ENCODE measurements at places on chromosomes 11 and 22. TPM values are rescaled to one million over a fixed set of nuclear protein-coding genes. Genes with fewer than 3 reads are reported as not detected.

FOLH1 gene
- not detected for total RNA-seq

DENND6B gene
- 12.6 TPM for total RNA-seq

TCF20 gene
- total RNA-seq: 42.2 TPM

CDKN1C gene
- total RNA-seq: 26.7 TPM

OR5B21 gene
- not detected for total RNA-seq

LMO1 gene
- not detected for total RNA-seq

ESAM gene
- 147 TPM for total RNA-seq

PRMT3 gene
- total RNA-seq: 18.6 TPM

PLEKHA7 gene
- total RNA-seq: 49.9 TPM

RIMBP3B gene
- not detected for total RNA-seq

NTM gene
- total RNA-seq: 4.1 TPM

EIF4ENIF1 gene
- 25.2 TPM for total RNA-seq

DNA sequence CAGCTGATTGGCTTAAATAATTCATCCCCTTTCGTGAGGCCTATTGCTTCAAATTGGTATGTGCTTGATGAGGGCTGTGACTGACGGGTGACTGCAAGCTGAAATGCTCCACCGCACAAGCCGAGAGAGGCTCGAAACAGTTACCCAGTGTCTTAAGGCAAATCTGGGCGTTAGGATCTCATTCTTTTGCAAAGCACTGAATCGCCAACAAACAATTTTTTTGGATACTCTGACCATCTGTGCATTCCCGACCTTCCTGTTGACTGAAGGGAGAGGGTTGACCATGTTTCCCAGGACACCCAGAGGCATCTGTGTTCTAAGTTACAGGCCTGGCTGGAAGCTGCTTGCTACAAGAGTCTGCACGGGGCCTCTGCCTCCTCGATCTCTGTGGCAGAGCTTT lies 32.1 kb downstream of the CACNG2 start:
- DNase-seq: no peak

DNA sequence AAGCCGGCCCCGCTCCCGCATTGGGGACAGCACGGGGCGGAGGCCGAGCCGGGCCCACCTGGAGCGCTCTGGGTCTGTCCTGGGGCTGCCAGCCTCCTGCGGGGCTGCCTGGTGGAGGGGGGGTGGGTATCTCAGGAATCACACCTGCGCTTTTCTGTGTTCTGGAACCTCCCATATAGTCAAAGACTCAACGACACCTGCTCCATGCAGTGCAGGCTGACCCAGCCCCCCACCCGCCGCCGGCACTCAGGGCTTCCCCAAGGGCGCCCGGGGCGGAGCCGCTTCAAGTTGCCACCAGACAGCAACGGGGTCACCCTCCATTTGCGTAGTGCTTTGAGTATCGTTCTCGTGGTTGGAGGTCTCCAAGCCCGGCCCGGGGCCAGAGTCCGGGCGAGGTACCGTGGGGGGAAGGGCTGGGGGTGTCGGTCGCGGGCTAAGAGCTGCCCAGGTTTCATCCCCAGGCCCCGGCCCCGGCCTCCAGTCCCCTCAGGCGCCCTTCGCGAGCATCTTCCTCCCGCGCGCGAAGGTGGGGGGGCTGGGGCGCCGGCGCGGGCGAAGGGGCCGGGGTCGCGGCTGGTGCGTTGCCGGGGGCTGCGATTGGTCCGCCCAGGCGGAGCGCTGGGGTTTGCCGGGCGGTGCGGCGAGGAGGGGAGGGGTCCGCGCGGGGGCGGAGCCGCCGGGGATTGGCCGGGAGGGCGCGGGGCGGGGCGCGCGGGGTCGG lies 6.6 kb downstream of the TSPAN4 start:
- DNase-seq: no peak

DNA sequence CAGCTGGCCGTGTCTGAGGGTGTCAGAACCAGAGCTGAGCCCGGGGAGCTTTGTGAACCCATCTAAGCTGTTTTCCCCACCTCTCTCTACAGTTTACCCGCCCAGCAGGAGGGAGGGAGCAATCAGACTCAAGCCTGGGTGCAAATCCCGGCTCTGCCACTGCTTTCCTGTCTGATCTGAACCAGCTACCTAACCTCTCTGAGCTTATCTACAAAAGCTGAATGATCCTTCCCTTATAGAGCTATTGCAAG lies 252 bp downstream of the APOL2 start:
- DNase-seq: no peak

DNA sequence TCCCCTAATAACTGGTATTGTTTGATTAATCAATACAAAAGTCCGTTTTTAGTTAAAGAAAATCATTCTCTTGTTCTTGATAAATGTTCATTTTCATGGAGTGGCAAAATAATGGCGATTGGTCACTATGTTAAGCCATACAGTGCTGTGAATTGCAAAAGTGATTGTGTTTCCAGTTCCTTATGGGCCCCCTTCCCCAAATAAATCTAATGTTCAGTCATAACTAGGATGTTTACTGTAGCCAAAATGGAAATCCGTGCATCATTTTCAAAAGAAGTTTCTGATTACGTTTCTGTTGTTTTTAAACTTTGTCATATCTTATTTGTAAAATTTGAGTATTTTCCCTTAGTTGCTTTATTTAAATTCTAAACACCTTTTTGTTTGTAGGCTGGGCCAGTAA lies 845 bp downstream of the RBM7 start:
- no peak for DNase-seq

DNA sequence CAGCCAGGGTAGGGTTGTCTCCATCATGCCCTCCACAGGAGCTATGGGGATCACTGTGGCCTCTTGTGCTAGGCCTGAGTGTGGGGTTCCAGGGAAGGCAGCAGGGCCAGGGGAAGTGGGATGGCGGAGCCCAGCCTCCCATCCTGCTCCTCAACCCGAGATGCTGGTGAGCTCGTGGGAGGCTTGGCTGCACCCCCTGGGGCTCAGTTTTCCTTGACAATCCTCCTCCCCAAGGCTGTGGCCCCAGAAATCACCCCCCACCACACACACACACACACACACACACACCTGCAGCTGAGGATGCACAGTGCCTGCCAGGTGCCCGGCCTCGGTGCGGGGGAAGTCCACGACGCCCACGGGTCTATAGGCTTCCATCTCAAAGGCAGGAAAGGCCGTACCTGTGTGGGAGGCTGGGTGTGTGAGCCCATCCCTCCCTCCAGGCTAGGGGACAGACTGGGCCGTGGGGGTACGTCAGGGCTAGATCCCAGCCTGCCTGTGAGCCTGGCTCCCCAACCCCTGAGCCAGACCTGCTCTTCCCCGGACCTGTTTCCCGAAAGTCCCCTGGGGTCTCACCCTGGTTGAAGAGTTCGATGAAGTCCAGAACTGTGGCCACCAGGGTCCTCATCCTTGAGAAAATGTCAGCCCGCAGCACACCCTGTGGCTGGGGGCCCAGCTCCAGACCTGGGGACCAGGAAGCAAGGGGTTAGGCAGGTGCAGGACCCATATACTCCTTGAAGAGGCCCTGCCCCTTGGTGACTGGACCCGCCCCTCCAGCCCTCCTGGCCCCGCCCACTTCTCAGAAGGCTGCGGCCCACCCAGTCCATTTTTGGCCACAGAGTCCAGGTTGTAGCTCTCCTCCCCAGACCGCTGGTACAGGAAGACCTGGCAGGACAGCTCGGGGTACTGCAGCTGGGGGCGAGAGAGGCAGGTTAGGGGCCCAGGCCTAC lies 5.2 kb upstream of the TBX10 start:
- DNase-seq: no peak

GRCh38 chr11:75543806-75544205 lies 18.1 kb upstream of the GDPD5 start:
- no peak for DNase-seq

GRCh38 chr11:43358279-43358800 lies 380 bp upstream of the TTC17 start:
- DNase-seq: no peak

- no peak for DNase-seq
Observed at GRCh38 chr22:32754413-32755041, 47.0 kb upstream of the TIMP3 start.

GRCh38 chr11:80637571-80637970 lies 1196.7 kb upstream of the TENM4 start:
- no peak for DNase-seq

DNA sequence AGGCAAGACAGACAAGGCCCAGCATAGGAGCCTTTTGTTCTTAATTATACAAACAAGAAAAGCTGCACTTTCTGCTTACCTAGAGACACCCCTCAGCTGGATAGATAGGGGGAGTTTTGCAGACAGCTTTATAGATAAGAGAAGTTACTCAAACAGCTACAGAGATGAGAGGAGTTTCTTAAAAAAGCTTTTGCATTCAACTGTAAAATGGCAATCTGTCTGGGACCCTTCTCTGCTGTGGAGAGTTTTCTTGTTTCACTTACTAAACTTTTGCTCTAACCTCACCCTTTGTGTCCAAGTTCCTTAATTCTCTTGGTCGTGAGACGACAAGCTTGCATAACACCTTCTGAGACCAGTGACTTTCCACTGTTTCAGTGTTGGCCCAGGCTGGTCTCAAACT lies 103.8 kb upstream of the CHORDC1 start:
- DNase-seq: no peak

GRCh38 chr11:114812733-114813132 lies 134.4 kb downstream of the NXPE2 start:
- DNase-seq: no peak

DNA sequence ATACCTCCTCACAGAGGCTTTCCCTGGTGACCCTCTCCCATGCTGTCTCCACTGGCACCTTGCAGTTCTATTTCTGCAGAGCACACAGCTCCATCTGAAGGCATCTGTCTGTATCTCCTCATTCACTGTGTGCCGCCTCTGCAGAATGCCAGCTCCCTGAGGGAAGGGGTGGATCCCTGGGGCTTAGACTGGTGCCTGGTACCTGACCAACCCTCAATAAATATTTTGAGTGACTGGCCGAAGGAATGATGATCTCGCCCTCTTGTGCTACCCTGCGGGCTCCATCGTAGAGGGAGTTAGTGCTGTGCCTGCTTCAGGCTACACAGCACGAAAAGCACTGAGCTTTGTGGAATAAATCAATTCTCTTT lies 1.6 kb downstream of the CBX7 start:
- DNase-seq: no peak

- no peak for DNase-seq
Observed at GRCh38 chr11:27839226-27839913, 139.1 kb upstream of the BDNF start.

DNA sequence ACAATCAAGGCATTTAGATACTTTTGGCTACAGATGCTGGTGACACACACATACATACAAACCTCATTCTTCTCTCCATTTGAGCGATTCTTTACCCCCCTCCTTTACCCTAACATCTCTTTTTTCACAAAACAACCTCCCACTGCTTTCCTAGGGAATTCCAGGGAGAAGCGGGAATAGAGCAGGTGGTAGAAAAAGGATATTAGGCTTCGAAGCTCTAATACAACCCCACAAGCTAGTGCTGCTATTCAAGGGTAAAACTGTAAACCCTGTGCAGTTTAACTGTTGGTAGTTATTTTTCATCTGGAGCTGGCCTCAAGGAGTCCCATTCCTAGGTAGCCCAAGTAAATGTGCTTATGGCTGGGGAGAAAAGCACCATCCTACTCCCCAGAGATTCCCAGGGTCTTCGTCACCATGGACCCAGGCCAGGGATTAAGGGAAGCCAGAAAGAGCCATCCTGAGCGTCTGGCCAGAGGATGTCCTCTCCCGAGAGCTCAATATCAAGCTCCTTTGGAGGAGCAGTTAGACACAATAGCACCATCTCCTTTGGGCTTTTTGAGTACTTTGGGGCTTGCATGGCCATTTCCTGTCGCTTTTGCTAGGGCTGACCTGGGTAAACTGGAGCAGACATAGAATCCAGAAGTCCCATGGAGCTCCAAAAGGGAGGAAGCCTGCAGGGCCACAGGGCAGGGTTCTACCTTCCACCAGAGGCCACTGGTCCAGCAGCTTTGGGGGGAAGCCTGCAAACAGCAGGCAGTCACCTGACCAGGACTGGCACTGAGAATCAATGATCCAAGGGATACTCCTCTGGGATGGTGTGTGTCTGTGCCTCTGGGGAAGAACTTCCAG lies 3.1 kb downstream of the MAML2 start:
- DNase-seq: no peak

DNA sequence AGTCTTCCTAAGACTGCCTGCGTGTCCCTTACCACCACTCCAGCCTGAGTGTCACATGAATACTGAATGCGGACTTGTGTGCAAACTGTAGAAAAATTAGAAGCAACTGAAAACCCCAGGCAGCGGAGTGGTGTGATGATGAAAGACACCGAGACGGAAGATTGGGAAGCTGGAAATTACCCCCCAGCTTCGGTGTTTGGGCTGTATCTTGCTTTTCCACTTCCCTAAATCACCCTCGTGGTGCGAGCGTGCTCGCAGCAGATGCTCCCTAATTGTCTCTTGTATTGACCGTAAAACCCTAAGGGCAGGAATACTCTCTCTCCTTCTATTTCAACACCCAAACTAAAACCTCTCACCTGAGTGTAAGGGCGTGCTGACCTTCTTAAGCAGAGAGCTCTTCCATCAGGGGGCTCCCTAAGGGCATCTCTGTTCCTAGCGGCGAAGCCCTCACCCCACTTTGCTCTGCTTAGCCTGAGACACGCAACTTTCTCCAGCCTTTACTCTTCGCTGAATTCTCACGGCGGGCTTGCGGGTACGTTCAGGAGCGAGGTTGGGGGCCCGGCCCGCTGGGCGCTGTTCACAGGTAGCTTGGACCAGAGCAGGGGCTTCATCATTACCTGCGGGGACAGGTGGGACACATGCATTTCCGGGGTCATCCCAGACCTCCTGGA lies 62.4 kb downstream of the CRYBB2 start:
- peak; percentile 57 for DNase-seq

- DNase-seq: peak; percentile 74
Observed at GRCh38 chr11:122756417-122756816, 81.9 kb upstream of the CRTAM start.

DNA sequence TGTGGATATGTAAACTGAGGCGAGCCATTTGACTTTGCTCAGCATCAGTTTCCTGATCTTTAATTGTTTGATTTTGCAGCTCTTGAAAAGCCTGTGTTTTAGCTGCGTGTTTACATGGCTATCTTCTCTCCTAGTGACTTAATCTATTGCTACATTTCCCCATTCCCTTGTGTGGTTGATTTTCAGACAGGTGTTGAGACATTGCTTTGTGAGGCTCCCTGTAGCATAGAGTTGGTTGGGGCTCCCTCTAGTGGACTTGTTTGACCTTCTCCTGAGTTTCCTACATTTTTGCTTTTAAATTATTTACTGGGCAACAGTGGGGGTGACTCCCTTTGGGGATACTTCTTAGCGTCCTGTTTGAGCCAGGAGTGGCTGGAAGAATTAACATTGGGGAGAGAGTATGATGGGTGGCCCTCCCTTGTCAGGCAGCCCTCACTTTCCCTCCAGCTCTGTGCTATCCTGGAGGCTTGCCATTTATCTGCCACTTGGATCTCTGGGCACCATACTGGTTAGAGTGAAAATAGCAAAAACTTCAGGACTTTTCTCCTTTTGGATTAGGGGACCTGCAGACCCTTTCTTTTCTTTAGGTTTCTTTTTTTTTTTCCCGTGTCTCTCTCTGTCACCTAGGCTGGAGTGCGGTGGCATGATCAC lies 9.2 kb upstream of the CBL start:
- DNase-seq: no peak

- DNase-seq: peak; percentile 78
Observed at GRCh38 chr11:444396-445144, 2.8 kb upstream of the ANO9 start.

GRCh38 chr11:93528757-93529645 lies 14.2 kb downstream of the SMCO4 start:
- DNase-seq: no peak

All from upper lobe of left lung (tissue), 6 donors.